ENCODE measurements at places on chromosomes 4 and X.
A peak's percentile ranks its signal among the peaks of the same experiment; 100 is the strongest.

GRCh38 chrX:10173331-10173900 lies 16.6 kb downstream of the CLCN4 start:
- DNase-seq = peak; percentile 53

DNA sequence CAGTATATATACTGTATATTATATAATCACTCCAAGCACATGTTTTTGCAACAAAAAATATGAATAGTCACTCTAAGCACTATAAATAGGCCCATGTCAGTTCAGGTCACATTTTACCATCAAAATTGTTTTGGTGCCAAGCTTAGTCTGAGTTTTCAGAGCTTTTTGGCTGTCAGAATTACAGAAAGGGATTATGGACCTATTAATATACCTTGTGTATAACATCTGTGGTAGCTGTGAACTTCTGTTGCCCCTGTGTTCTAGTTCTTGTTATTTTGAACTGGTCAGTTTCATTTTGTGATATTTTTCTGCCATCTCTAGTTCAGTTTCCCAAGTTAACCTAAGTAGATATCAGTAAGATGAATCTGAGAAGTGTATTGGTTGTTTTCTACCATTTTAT lies 22.9 kb downstream of the EXOC1 start:
- DNase-seq = no peak

GRCh38 chr4:74391890-74392475 lies 27.0 kb downstream of the EREG start:
- DNase-seq = no peak

GRCh38 chr4:74632634-74633033 lies 161.7 kb downstream of the BTC start:
- DNase-seq = no peak

DNA sequence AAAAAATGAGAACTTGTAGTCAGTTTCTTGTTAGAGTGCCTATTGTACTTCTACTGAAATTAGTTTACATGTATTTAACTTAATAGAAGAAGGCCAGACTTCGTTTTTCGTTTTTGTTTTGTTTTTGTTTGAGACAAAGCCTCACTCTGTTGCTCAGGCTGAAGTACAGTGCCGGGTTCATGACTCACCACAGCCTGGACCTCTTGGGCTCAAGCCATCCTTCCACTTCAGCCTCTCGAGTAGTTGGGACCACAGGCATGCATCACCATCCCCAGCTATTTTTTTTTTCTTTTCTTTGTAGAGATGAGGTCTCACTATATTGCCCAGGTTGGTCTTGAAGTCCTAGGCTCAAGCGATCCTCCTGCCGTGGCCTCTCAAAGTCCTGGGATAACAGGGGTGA lies 793.9 kb downstream of the ADGRL3 start:
- no peak for DNase-seq

- no peak for DNase-seq
Measured at GRCh38 chrX:130869239-130869638, 33.8 kb downstream of the ENOX2 start.

- DNase-seq = no peak
Measured at GRCh38 chr4:87012265-87012953, 77.6 kb downstream of the AFF1 start.

DNA sequence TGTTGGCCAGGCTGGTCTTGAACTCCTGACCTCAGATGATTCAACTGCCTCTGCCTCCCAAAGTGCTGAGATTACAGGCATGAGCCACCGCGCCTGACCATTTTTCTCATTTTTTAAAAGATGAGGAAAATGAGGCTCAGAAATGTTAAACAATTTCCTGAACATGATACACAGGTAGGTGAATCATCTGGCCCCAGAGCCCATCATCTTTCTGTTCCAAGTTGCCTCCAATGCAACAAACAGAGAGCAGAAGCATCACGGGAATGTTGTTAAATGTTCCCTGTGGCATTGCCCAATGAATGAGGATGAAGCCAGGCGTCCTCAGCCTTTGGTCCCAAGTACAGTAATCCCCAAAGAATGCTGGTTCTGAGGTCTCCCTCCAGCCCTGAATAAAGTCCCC lies 31.3 kb upstream of the ANXA5 start:
- DNase-seq = no peak

- DNase-seq = no peak
Measured at GRCh38 chr4:84648863-84649647, 66.1 kb downstream of the CDS1 start.

GRCh38 chr4:53786632-53787031 lies 195.3 kb upstream of the LNX1 start:
- no peak for DNase-seq

GRCh38 chr4:144174401-144175067 lies 34.0 kb upstream of the GYPA start:
- DNase-seq = peak; percentile 60
